ENCODE measurements at places on chromosomes 1 and 21.

- DNase-seq, result peak; percentile 71
Observed at GRCh38 chr1:156961709-156962108, 41.3 kb downstream of the LRRC71 start.

DNA sequence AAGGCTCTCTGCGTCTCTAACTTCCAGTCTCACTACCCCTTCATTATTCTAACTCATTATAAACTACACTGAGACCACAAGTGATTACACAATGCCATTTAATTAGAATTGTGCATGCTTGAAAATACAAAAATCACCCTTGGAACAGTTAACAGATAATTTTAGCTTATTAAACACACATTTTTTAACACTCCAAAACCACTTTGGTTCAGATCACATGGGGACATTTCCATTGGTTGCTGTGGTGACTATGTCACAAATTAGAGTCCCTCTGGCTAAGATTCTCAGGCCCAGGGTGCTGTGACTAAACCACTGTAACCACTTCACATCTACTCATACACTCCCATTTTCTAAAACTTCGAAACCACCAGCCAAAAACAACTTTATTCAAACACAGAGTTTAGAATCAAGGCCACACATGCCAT, 43.0 kb downstream of the JAK1 start:
- DNase-seq, result peak; percentile 22

GRCh38 chr1:199272628-199273086, 633.8 kb downstream of the PTPRC start:
- DNase-seq, result no peak

- no peak for DNase-seq
Observed at GRCh38 chr1:151408891-151409290, 9.5 kb downstream of the PSMB4 start.

GRCh38 chr1:223659711-223660110, 5.8 kb downstream of the CAPN8 start:
- DNase-seq, result no peak

GRCh38 chr21:16834791-16835190, 678.1 kb upstream of the CXADR start:
- no peak for DNase-seq

DNA sequence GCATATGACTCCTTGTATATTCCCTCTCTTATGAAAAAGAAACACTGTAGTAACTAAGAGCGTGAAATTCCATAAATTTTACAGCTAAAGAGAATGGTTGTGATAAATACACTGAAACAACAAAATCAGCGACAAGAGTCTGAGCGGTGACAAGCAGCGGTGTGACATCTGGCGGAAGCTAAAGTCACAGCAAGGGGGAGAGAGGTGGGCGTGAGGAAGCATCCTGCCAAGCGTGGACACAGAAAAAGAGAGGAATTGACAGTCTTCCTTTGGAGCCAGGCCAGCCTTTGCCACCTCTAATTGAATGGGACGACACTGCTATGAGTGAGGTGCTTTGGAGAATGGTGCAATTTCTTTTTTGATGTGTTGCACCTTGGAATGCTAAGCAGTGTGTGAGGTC, 25.9 kb downstream of the PSMB2 start:
- DNase-seq, result no peak

DNA sequence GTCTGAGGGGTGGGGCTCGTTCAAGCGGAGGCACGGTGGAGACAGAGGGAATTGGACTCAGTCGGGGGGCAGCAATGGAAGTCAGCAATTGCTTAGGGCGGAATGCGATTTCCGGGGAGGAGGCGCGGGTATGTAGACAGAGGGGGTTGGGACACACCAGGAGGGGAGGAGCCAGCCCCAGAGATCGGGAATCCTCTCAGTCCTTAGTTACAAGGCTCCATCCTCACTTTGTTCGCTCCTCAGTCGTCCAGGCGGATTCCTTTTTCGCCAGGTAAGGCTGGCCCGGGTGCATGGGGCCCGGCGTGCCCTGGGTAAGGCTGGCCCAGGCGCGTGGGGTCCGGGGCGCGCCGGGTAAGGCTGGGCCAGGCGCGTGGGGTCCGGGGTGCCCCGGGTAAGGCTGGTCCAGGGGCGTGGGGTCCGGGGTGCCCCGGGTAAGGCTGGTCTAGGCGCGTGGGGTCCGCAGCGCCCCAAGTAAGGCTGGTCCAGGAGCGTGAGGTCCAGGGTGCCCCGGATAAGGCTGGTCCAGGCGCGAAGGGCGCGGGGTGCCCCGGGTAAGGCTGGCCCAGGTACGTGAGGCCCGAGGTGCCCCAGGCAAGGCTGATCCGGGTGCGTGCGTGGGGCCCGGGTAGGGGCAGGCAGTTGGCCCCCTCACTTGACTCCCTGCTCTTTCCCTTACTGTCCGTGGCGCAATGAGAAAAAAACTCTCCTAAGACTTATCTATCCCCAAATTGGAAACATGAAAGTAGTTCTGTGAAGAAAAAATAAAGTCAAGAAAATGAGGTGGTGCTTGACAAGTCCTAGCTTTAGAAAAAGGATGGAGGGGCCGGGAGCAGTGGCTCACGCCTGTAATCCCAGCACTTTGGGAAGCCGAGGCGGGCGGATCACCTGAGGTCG, at the start of gene L1TD1:
Gene L1TD1, plus strand, starts transcription at position 199 of the 894 bp plus-strand sequence. CDS start 11,780 bp downstream, outside the sequence.
- no peak for DNase-seq

DNA sequence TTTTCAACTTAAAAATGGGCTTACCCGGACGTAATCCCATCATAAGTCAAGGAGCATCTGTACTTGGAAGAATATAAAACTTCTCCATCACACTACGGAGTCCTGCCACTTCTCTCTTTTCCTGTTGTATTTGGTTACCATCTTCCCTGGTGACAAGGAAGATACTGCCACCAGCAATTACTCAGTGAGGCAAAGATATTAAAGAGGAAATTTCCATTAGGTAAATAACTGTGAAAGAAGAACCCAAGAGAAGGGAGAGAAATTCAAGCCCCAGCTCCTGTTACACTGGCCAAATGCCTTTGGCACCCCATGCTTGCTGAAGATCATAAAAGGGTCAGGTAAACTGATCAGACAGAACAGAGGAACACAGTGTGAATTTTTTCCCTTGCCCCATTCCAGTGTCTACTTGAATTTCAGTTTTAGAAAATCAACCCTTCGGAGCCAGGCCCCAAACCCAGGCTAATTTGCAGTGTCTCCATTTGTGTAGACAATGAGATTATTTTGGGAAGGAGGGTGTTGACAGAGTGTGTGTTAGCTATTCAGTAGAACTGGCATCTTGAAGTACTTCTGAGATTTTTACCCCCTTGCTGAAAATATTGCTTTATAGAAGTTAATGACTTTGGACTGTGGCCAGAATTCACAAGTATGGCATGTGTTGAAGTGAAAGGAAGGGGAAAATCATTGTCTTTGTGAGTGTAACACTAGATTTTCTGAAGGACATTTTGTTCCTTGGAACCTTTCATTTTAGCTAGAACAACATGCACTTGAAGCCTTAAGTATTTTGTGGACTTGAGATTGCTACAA, 167.1 kb downstream of the DHRS3 start:
- no peak for DNase-seq

GRCh38 chr21:34801519-34802132, 132.8 kb downstream of the CLIC6 start:
- DNase-seq, result peak; percentile 49

DNA sequence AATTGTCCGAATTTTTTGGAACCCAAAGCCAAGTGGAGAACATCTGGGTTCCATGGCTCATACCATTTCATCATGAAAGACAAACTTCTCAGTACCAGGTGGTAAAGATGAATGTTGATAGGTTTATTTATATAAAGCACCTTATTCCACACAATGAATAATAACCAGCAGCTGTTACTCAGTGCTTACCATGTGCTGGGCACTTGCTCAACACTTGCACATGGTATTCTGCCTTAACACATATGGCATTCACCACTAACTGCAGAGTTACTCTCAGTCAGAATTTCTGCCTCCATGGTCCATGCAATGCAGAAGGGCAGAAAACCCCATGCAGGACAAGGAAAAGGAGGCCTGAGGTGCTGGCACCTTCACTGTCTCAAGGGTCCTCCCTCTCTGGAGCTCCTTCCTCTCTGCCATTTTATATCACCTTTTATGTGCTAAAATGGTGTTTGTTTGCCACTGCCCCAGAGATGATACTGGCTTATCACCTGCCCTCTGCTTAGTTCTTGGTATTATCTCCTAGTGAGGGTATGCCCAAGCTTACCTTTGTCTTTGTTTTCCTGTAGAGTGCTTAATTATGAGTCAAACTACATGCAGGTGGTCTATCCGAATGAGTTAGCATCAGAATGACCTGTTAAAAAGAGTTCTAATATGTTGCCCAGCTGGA, 76.7 kb upstream of the ZNF326 start:
- no peak for DNase-seq

DNA sequence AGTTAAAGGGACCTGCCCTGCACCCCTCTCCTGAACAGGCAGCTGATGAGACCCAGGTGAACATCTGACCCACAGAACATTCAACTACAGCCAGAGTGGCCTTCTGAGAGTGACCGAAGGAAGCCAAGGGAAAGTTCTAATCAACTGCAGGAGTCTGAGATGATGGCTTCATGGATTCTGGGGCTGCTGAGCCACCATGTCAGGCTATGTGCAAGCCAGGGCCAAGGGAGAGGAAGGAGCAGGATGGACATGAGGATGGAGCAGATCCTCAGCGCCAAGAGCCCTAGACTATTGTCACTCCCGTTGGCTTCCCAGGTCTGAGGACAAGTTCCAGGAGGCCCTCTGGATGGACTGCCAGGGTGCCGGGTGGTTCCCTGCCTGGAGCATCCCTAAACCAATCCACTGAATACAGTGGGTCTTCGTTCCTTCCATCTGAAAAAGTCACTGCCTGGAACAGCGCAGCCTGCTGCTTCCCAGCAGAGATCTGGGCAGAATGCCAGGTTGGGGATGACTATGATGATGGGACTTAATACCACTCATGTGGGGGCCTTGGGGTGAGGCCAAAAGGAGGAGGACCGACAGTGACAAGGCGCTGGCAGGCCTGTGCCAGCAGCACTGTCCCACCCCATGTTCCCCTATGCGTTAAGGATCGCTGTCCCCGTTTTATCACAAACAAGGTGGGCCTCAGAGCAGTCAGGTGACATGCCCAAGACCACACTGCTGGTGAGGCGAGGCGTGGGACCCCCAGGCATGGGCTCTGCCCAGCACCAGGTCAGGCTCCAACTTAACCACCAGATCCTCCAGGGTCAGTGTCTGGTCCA, 19.8 kb downstream of the SPOCD1 start:
- no peak for DNase-seq

DNA sequence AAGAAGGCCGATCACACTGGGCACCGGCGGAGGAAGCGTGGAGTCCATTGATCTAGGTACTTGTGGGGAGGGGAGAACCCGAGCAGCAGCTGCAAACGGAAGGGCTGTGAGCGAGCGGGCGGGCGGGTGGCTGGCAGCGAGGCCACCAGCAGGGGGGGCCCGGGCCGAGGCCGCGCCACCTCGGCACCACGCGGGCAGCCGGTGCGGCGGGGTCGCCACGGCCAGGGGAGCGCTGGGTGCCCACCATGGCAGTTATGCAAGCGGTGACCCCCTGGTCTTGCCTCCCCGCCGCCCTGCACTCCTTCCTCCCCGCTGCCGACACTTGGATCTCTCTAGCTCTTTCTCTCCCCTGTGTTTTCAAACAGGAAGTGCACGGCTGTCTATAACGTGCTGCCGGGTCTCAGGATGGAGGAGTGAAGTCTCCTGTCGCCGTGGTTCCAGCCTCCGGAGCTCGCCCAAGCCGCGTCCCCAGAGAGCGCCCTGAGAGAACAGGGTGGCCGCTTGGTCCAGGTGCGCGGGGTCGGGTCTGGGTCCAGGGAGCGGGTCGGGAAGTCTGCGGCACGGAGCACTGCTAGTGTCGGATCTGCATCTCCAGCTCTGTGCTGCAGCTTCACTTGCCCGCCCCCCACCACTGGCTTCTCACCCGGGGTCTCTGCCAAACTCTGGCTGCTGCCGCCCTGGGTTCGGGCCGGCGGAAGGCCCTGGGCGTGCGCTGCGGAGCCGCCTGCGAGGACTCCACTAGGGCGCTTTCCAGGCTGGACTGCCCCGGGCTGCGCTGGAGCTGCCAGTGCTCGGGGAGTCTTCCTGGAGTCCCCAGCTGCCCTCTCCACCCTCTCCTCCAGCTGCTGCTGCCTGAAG, 22.7 kb downstream of the LRRC8D start:
- DNase-seq, result peak; percentile 85

DNA sequence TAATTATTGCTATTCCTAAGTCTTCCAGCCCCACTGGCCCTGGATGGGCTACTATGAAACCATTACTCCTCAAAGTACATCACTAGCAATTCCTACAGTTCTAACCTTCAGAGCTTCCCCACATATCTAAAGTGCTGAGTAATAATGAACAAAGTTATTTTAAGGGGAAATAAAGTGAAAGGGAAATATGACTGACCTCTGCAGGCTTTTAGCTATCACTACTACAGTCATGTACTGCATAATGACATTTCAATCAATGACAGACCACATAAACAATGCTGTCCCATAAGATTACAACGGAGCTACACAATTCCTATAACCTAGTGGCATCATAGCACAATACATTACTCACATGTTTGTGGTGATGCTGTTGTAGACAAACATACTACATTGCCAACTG, 32.5 kb upstream of the ASPM start:
- DNase-seq, result no peak

DNA sequence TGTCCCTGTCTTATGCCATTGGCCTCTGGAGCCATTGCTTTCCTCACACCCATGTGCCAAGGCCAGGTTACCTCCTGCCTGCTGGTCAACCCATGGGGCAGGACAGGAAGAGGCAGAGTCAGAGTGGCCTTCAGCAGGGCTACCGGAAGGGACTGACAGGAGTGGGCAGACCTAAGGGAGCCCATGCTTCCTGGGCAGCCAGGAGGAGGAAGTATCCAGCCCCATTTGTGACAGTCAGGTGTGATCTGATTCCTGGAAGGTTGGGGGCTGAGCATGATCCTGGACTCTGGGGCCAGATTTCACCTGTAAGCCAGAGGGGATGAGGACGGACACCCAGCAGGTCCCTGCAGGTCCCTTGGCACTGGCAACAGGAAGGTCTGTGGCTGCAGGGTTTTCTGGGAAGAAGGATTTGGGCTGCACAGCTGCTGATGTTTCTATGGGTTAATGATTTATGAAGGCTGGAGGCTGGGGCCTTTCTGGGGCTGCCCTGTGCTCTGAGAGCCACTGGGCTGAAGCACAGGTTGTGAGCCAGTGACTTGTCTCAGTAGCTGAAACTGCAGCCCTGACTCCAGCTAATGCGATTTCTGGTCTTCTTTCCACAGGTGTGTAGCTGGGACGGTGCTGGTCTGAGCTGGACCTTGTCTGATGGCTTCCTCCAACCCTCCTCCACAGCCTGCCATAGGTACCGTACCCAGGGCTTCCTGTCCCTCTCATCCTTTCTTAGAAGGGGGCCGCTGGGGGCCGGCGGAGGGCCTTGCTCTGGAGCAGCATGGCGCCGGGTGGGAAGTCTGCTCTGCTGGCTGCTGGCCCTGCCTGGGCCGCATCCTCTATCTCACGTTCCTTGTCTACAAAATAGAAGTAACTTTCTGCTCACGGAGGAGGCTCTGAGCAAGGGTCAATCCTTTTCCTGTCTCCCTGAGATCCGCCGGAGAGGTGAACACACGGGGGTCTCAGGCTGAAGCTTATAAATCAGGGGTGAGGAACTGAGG, 40.7 kb downstream of the ARHGEF10L start:
- no peak for DNase-seq

- DNase-seq, result no peak
Observed at GRCh38 chr1:225766967-225767633, 10.5 kb upstream of the SRP9 start.
